ENCODE measurements at places on chromosomes 12 and 14.
A peak's percentile ranks its signal among the peaks of the same experiment; 100 is the strongest.

GRCh38 chr14:102590667-102591099 is 1.8 kb upstream of the RCOR1 start:
- peak; percentile 14 for DNase-seq
- H3K27ac ChIP-seq: peak overlapping the region; percentile 99
- peak overlapping the region; percentile 77 for H3K4me3 ChIP-seq
- H3K4me1 ChIP-seq: peaks cover 24% of the 10 kb centered on the region

DNA sequence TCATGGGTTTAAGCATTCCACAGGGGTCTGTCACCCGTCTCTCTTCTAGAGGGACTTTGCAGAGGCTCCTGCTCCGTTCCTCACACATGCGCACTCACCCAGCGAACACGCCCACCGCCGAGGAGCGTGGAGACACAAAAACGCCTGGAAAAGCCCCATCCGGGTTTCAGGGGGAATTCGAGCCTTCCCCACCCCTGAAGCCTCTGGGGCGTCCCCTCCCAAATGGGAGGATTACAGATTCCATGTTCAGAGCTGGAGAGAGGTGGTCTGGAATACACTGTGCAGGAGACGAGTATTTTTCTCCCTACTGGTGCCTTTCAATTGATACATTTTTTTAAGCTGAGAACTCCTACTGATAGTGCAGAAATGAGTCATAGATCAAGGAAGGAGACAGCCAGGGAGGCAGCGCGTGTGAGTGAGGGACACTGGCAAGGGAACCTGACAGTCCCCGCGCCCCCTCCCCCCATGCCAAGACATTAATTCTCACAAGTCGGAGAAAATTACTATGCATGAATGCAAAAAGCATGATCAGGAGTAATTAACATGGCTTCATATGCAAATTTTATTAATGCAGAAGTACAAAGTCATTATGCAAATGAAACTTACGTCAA is 36.9 kb downstream of the BCL11B start:
- H3K27me3 ChIP-seq: no peaks in the 10 kb centered on the region
- no peaks in the 10 kb centered on the region for H3K36me3 ChIP-seq
- DNase-seq: peak; percentile 28
- peak overlapping the region; percentile 33 for H3K4me3 ChIP-seq
- H3K4me1 ChIP-seq: no peaks in the 10 kb centered on the region

- no peak for DNase-seq
- no peak overlapping the region for H3K27ac ChIP-seq
- H3K36me3 ChIP-seq: no peaks in the 10 kb centered on the region
- no peaks in the 10 kb centered on the region for H3K27me3 ChIP-seq
These were observed 229.6 kb upstream of the EGLN3 start for GRCh38 chr14:34180434-34180833.

- no peaks in the 10 kb centered on the region for H3K36me3 ChIP-seq
- DNase-seq: no peak
- H3K4me3 ChIP-seq: no peak overlapping the region
- no peaks in the 10 kb centered on the region for H3K27me3 ChIP-seq
- H3K4me1 ChIP-seq: no peaks in the 10 kb centered on the region
These were observed 42.0 kb upstream of the CHPT1 start for GRCh38 chr12:101655393-101655792.

GRCh38 chr14:33499687-33500086 is 451.2 kb downstream of the EGLN3 start:
- no peak for DNase-seq
- no peaks in the 10 kb centered on the region for H3K4me1 ChIP-seq
- H3K36me3 ChIP-seq: no peaks in the 10 kb centered on the region
- no peak overlapping the region for H3K27ac ChIP-seq

DNA sequence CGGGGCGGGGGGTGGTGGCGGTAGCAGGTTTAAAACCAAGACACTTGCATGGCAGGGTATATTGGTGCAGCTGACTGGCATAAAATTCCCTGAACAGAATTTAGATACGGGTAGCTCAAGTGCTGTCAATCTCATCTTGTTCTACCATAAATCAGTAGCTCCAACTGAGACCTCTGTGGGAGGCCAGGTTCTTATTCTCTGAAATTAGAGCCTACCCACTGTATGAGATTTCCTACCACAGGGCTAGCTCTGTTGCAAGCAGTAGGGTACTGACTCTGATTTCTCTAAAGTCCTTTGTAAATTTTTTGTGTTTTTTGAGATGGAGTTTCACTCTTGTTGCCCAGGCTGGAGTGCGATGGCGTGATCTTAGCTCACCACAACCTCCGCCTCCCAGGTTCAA is 3.3 kb upstream of the RPLP0 start:
- no peak for DNase-seq
- H3K4me1 ChIP-seq: peaks cover 11% of the 10 kb centered on the region
- H3K4me3 ChIP-seq: no peak overlapping the region
- peaks cover 9% of the 10 kb centered on the region for H3K36me3 ChIP-seq
- no peaks in the 10 kb centered on the region for H3K27me3 ChIP-seq
- no peak overlapping the region for H3K27ac ChIP-seq

DNA sequence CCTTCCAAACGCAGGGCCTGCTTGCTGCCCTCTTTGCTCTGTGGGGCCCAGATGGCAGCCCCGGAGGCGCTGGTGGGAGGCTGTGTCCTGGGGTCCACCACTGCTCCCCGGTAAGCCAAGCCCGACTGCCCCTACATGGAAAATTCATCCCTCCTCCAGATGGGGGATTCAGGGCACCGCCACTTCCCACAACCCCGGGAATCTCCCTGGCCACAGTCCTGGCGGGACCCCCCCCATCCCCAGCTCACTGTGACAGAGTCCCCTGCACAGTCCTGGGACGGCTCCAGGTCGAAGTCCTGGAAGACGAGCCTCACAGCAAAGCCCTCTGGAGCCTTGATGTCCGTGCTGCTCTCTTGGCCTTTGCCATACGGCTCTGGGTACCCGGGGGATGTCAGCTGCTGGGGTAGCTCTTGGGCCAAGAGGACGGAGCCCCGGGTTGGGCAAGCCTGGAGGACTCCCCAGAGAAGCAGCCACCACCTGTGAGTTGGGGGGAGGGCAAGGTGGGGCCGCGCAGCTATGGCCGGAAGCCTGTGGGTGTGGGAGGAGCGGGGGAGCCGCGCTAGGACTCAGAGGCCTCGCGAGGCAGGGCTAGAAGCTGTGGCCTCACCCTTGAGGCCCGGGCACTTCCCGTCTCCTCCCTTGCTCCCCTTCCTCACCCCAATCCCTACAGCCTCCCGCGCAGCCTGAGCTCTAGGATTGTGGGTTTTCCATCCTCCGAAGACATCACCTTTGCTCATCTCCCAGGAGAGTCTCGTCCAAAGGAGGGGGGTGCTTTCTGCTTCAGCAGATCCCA is 815 bp downstream of the C1RL start:
- peaks cover 10% of the 10 kb centered on the region for H3K4me1 ChIP-seq
- H3K27me3 ChIP-seq: no peaks in the 10 kb centered on the region
- peak; percentile 59 for DNase-seq
- H3K36me3 ChIP-seq: no peaks in the 10 kb centered on the region
